ENCODE measurements at places on chromosomes 2 and 18.

DNA sequence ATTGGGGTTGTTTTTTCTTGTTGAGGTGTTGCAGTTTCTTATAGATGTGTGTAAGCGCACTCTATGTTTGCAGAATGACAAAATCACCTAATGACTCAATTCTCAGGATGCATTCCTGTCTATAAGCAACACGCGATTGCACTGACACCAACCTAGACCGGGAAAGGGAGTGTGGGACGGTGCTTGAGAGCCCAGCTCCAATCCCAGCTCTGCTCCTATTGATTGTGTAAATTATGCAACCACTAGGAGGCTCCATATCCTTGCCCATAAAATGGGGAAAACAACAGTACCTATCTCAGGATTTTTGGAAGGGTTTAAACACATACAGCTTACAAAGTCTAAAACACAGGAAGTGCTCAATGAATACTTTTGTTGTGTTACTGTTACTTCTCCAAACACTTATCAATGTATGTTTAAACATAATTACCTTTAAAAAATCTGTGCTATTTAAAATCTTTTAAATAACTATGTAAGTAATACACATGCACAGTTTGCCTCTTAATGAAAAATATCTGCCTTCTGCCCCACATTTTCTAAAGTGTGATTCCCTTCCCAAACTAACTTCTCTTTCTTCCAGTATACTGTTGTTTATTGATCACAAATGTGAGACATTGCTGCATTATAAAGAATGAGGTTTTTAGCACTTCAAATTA, 132.5 kb downstream of the SPHKAP start:
- no peak for DNase-seq

GRCh38 chr18:37604032-37604431, 38.4 kb upstream of the CELF4 start:
- no peak for DNase-seq

GRCh38 chr2:6993229-6993640, 76.0 kb downstream of the RNF144A start:
- no peak for DNase-seq

DNA sequence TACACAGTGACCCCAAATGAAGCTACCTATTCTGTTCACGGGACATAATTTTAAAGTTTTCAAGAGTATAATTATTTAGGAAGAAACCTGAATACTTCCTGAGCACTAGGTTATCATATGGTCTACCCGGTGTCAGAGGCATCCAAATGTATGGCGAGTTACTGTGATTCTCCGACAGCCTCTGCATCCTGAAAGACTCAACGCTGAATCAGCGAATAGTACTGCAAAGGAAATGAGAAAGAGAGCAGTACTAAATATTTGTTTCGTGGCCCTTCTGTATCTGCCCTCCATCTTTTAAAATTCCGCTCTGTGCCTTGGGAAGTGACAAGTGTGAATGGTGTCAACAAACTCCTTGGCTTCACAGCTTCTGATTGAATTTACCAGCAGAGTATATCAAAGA, 358.0 kb upstream of the ZEB2 start:
- DNase-seq: no peak

GRCh38 chr2:36800381-36800780, 103.9 kb downstream of the VIT start:
- DNase-seq: no peak

- DNase-seq: no peak
These were observed 29.0 kb upstream of the ZFP36L2 start for GRCh38 chr2:43255296-43255910.

DNA sequence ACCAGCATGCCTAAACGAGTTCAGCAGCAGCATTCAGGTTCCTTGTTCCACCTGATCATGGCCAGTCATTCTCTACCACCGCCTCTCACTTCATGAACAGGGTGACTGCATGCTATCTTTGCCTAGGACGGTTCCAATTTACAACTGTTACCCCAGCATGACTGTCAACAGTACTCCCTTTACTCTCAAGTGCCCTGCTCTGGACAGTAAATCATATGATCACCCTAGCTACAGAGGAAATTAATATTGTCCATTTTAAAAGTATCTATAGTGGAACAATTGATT, 25.7 kb downstream of the MGAT4A start:
- DNase-seq: no peak

GRCh38 chr18:47260120-47260923, 8.9 kb upstream of the SKOR2 start:
- no peak for DNase-seq

GRCh38 chr18:58230438-58231179, 186.6 kb downstream of the NEDD4L start:
- no peak for DNase-seq

GRCh38 chr18:1062588-1062987, 157.9 kb downstream of the ADCYAP1 start:
- DNase-seq: no peak

- DNase-seq: no peak
These were observed 160.5 kb upstream of the KCNJ3 start for GRCh38 chr2:154537843-154538450.

DNA sequence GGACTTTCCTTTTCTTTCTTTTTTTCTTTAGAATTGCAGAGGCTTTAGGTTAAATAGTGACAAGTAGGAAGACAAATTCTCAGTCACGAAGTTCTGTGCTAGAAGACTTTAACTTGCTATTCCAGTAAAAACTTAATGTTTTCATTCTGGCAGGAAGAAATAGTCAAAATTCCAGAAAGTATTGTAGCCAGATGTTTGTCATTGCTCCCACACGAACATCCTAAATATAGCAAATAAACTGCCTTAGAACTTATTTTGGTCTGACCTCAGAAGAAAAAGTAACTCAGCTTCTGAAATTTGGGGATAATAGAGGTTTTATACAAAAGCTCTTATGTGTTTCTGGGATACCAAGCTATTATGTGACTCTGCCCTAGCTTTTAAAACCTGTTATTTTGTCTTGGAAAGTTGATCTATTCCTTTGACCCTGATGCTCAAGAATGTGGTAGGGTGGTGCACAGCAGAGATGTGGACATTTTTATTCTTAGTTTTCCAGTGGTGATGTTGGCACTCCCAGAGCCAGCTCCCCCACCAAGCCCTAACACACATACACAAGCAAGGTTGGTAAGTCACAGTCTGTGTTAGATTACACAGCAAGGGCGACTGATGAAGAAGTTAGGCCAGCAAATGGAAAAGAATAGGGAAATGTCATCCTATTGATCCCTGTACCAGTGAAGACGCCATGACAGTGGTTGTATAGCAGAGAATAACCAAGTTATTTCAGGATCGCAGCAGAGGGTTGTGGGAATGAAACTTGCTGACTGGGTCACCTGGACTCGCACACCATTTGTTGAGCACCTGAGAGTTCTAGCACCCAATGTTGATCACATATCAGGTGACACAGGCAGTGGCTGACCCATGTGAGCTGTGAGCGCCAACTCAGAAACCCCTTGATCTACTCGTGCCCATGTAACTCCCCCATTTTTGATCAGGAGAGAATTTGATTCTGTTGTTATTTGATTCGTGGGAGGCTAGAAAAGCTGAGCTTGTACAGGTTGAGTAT, 23.7 kb downstream of the FARP2 start:
- DNase-seq: no peak

DNA sequence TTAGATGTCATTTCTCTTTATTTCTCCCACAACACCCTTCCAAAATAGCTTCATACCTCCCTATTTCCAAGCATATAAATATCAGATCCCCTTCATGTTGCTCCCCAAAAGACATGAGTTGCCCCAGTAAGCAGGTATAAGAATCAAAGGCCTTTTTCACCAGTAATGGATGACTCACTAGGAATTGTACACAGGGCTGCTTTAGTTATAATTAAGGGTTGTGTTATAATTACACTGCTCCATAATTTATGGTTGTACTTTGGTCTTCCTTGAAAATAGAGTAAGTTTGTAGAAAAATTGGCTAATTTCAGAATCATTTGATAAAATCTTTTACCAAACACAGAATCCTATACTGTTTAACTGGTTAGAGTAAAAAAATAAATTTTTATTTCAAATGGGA, 8.8 kb upstream of the AQP4 start:
- no peak for DNase-seq

DNA sequence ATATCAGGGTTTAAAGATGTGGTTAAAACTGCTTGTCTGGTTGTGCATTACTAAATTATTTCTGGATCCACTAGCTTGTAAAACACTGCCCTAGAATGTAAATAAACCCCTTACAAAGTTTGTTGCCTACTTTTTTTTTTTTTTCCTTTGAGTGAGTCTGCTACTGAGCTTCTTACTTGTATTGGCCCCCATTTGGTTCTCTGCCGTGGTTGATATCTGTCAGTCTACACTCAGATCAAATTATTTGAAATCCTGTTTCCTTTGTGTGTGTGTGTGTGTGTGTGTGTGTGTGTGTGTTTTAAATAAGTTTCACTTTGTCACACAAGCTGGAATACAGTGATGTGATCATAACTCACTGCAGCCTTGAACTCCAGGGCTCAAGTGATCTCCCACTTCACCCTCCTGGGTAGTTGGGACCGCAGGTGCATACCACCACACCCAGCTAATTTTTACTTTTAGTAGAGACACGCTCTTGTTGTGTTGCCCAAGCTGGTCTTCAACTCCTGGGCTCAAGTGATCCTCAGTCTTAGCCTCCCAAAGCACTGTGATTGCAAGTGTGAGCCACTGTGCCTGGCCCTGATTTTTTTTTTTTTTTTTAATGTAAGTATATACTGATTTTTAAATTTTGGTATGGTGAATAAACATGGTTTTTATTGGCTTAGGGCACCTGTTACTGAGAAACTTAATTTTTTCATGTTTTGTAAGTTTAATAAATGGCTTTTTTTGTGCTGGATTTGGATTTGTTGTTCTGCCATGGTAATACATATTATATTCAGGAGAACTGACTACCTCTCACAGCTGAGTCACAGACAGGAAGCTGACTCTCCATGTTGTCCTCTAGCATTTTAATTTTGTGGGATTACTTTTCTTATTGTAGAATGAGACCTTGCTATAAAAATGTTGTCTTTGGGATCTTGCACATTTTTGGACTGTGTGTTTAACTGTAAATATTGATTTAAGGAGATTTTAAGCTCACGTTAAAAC, 48.5 kb downstream of the MAP4K4 start:
- DNase-seq: no peak

- no peak for DNase-seq
These were observed 59.1 kb downstream of the ZNF385B start for GRCh38 chr2:179802051-179802882.

DNA sequence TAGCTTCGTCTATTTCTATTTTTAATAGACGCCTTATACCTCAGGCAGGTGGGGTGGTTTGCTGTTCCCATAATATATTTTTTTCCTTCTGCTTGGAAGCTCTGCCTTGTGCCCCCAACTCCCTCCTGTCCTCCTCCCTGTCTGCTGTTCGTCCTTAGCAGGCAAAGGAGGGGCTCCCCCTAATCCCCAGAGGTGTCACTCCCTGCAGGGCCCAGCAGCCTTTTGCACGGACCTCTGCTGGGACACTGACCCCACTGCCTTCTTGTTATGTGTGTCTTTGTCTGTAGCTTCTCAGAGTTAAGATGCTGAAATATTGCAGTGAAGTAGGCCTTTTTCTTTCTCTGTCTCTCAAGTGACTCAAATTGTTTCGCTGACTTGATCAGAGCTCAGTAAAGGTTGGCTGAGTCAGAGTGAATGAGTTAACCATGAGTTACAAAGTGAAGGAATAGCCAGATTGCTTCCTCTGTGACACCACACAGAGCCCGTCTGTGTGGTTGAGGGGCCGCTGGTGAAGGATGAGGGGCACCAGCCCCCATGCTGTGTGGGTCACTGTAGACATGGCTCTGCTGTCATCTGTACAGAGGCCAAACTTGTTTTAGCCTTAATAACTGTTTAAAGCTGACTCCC, 47.7 kb downstream of the PRKCE start:
- no peak for DNase-seq

DNA sequence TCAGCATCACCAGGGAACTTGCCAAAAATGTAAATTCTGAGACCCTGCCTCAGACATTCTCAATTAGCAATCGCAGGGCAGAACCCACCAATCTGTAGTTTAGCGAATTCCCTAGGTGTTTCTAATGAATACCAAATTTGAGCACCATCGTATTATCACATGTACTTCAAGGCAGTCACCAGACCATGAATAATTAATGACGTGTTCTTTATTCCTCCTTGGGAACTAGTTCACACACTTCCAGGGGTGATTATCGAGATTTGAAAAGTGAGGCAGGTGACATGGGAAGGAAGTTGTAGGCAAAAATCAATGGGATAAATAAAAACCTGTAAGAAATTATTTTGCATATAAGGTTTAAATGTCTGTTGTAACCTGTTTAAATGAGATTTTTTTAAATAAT, 102.5 kb upstream of the CRIM1 start:
- no peak for DNase-seq

- no peak for DNase-seq
These were observed 155.5 kb upstream of the SMAD2 start for GRCh38 chr18:48085781-48086487.

GRCh38 chr2:140586379-140586778, 1544.4 kb downstream of the LRP1B start:
- DNase-seq: no peak

DNA sequence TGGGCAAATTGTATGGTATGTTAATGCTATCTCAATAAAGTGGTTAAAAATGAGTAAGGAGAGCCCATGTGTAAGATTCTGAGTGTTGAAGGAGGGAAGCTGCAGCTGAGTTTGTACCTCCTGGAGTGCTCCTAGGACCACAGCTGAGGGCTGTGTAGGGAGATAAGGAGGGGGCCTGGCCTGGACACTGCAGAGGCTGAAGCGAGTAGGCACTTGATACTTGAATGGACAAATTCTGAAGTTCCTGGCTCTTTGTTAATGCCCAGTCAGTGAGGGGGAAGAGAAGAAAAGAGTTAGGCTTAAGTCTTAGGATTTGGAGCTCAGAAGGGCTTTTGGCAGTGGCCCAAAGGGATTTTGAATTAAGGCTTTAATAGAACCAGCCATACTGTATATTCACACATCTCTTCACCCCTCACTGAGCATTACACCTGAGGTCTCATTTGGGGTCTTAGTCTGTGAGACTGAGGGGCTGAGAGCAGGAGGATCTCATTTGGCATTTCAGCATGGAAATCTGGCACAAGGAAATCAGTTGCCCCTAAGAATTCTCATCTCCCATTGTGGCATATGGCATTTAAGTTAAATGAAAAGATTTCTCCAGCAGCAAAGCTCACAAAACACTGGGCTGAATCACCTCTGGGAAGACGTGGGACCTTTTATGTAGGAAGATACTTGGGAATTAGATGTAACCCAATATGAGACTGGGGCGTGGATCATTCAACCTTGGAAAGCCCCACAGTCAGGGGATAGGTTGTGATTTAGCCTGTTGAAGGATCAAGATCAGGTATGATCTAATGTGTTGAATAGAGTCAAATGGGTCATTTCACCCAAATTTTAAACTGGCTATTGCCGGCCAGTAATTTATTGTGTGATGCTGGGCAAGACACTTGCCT, 46.8 kb downstream of the LIPG start:
- no peak for DNase-seq

DNA sequence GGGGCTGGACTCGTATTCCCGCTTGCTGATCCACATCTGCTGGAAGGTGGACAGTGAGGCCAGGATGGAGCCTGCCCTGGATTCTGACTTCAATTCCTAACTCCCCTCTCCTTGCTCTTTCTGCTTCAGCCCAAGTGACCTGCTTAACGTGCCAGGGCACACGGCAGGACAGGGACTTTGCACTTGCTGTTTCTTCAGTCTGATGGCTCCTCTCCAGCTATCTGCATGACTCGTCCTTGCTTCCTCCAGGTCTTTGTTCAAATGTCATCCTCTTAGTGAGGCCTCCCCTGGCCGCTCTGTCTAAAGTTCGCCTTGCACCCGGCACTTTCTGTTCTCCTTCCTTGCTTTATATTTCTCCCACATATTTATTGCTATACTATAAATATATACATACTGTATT, 357.6 kb downstream of the MTX2 start:
- no peak for DNase-seq
